ENCODE measurements at places on chromosomes 11 and 22.

DNA sequence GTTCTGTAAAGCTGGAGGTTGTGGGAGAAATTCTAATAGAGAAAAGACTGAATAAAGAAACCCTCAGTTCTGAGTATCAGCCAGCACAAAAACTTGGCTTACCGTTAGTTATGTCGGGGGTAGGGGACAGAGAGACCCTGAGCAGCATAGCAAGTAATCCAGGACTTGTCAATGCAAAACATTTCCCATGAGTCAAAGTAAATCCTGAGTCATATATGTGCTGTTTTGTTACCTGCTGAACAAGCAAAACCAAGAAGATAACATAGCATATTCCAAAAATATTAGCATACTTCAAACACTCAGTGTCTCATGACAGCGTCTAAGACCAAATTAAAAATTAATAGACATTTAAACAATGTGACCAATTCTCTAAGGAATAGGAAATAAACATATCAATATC lies 75.1 kb upstream of the LUZP2 start:
- DNase-seq, result no peak

- DNase-seq, result no peak
Measured at GRCh38 chr22:33020721-33021120, 37.5 kb downstream of the SYN3 start.

GRCh38 chr11:30474151-30474954 lies 111.8 kb downstream of the MPPED2 start:
- DNase-seq, result no peak

GRCh38 chr11:60951904-60952741 lies at the start of gene SLC15A3:
TSS of gene SLC15A3 (minus strand) at chr11:60952176. CDS start at chr11:60951551, 625 bp downstream.
- DNase-seq, result peak; percentile 85

DNA sequence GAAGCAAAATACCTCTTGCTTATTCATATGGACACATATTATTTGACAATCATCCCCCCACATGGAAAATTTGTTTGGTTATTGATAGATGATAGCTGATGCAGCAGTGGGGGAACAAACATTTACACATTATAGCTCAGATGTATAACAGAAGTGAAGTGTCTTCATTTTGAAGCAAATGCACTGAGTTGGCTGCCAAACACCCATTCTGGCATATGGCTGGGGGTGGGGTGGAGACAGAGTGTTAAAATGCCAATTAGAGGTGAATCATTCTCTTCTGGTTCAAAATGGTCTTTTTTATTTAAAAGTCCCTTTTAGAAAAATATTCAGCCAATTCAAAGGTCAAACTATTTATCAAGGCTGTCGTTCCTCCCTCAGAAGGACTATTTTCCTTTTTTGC lies 157.3 kb upstream of the TRPC6 start:
- DNase-seq, result no peak

- DNase-seq, result no peak
Measured at GRCh38 chr22:46350646-46351045, 15.1 kb downstream of the TRMU start.

- no peak for DNase-seq
Measured at GRCh38 chr11:27509908-27510307, 3.3 kb upstream of the LIN7C start.

DNA sequence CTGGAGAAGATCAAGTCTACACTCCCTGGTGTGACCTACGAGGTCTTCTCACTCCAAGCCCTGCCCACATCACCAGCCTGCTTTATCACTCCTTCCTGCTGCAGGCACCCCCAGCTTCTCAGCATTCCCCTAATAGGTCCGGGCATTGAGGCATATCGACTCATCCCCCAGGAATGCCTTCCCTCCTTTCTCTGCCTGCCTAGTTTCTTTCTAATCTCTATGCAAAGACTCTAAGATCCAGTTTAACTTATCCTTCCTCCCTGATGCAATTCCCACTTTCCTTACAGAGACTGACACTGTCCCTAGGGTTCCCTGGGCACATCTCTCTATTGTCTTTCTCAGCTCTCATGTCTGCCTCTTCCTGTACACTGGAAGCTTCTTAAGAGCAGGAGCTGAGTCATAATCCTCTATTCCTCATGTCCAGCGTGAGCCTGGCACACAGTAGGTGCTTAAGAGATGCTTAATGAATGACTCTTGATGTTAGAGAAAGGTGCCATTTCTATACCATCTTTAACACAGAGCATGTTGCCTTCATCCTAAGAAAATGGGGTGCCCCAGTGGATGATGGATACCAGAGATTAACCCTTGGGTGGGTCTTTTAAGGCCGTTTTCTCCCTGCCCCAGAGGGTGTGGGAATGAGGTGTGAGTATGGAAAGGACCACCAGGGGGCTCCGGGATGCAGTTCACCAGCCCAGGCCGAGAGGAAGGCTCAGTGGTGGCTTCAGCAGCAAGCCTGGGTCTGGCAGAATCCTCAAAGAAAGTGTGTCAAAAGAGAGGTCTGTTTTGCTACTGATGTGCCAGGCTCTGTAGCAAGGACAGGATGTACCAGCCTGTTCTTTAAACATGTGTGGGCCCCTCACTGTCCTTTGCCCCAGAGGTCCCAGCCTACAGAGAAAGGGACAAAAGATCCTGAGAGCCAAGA lies 34.7 kb downstream of the PARVA start:
- peak; percentile 90 for DNase-seq

GRCh38 chr22:22884010-22884887 lies 3.4 kb upstream of the IGLL5 start:
- DNase-seq, result peak; percentile 64

GRCh38 chr11:13030857-13031256 lies 21.7 kb downstream of the RASSF10 start:
- DNase-seq, result no peak

- DNase-seq, result peak; percentile 60
Measured at GRCh38 chr22:33785283-33785968, 134.8 kb downstream of the LARGE1 start.

DNA sequence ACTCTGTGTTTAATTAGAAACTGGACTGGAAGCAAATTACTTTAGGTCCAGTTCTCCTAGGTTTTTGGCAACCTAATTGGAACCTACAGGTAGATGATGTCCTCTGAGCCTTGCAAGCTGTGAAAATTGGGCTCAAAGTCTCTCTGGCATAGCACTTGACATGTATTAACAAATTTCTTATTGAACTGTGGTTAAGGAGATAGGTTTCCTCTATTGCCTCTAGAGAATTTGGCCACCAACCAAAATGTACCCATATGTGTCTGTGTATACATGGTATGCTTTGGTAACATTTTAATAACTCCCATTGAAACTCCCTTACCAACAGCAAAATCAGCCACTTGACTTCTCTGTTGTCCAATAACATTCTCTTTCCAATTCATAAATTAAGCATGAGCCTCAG lies at the start of gene OR4D10:
TSS of gene OR4D10 (plus strand) at position 301 of the 400 bp plus-strand sequence. CDS start 4,115 bp downstream, outside the sequence.
- no peak for DNase-seq

- peak; percentile 49 for DNase-seq
Measured at GRCh38 chr11:36156161-36156816, 132.9 kb downstream of the COMMD9 start.

DNA sequence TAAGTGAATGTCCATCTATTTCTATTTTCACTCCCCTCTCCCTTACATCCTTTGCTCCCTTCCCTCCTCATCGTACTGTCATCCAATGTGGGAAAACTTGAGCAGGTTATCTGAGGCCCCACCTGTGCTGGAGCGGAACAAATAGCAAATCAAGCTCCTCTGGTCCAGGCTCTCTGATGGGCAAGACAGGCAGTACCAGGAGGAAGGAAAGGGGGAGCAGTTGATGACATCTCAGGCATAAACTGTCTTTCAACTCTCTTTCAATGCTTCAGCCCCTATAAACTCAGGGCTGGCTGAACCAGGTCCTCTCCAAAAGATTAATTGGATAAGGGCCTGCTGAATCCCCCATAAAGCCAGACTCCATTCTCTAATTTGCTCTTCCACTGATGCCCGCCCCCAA lies 1.5 kb upstream of the CCKBR start:
- DNase-seq, result no peak

GRCh38 chr22:46023558-46023981 lies 46.6 kb upstream of the WNT7B start:
- DNase-seq, result no peak

GRCh38 chr11:116122697-116123472 lies 618.7 kb upstream of the CADM1 start:
- no peak for DNase-seq

GRCh38 chr11:105520706-105521345 lies 89.0 kb upstream of the GRIA4 start:
- DNase-seq, result no peak

GRCh38 chr11:57054817-57055216 lies 66.1 kb downstream of the OR5AK2 start:
- DNase-seq, result no peak

- no peak for DNase-seq
Measured at GRCh38 chr22:49553518-49554295, 274.0 kb downstream of the BRD1 start.

- DNase-seq, result no peak
Measured at GRCh38 chr11:44774108-44774507, 47.3 kb downstream of the TSPAN18 start.

DNA sequence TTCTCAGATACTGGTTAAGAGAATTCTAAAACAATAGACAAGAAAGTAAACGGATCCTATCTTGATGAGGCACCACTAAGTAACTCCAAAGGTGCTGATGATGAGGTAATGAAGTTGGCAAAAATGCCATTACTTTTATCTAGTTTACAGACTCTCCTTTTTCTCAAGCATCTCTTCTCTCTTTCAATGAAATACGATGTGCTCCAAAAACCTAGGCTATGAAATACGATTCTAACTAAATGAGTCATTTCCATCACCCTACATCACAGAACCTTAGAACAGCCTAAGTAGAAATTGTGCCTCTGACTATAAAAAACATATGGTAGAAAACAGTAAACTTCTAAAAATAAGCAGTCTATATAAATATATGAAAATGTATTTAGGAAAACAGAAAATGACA lies 58.9 kb upstream of the ARHGAP32 start:
- DNase-seq, result no peak

DNA sequence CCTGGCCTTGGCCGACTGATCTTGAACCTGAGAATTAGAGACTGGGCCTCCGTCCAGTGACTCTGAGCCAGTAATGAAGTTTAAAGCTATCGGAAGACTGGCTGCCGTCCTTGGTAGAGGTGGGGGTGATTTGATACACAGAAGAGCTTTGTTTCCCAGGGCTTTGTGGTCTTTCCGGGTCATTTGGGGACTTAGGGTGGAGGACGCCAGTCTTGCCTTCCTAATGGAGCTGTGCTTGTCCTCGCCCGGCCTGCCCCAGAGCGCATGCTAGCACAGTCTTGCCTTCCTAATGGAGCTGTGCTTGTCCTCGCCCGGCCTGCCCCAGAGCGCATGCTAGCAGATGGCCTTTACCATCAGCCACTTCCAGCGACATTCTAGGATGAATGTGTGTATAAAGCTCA lies 65.8 kb downstream of the ST3GAL4 start:
- no peak for DNase-seq

GRCh38 chr11:113147249-113147648 lies 167.1 kb upstream of the TTC12 start:
- DNase-seq, result no peak

DNA sequence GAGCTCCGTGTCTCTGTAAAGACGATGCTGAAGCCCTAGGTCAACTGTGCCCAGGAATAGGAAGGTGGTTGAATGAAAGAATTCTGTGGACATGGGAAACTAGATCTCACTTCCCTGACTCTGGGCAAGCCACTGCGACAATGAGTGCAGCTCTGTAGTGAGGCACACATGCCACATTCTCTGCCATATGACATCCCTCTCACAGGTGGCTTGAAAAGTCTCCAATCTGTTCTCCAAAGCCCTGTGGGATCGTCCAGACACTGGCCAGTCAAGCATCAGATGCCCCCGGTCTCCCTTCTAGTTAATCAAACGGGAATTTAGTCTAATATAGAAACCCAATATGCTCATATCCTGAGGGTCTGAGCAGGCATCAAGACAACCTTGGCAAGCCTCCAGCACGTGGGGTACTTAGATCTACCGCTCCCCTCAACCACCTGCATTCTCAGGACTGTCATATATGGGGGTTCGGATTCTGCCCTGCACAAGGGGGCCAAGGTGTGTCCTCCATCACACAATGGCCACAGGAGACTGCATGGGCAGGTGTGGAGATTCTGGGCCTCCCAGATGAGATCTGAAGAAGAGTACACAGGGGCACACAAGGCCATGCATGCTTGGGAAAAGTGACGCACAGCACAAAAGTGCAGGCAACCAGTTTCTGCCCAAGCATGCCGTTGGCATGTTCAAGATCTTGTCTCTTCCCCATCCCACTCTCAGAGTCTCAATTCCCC lies 11.9 kb downstream of the DKK3 start:
- no peak for DNase-seq

GRCh38 chr11:117770061-117770460 lies 27.0 kb downstream of the DSCAML1 start:
- no peak for DNase-seq

DNA sequence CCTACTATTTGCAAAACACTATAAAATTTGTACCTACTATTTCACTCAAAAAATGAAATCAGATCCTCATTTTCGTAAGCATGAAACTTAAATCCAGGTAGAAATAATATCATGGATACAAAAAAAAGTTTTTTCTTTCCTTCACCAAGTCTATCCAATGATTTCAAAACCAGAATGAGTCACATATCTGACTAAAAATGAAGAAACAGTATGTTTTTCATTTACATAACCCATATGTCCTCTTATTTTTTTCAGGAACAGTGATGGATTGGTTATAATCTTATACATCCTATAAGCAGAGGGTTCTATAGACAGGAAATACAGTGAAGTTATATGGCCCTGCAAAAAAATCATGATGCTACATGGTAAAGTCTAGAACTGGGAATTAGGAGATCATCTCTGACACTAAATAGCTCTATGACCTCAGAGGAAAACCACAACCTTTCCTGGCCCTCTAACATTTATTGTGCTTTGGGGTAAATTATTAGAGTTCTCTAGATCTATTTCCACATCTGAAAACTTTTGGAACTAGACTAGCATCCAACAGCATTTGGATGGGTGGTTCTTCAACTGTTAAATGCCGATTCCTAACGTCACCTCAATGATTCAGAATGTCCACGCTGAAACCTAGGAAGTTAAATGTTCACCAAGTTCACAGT lies 10.9 kb downstream of the MTMR2 start:
- DNase-seq, result no peak

GRCh38 chr11:43285826-43286225 lies 26.0 kb upstream of the API5 start:
- DNase-seq, result no peak

DNA sequence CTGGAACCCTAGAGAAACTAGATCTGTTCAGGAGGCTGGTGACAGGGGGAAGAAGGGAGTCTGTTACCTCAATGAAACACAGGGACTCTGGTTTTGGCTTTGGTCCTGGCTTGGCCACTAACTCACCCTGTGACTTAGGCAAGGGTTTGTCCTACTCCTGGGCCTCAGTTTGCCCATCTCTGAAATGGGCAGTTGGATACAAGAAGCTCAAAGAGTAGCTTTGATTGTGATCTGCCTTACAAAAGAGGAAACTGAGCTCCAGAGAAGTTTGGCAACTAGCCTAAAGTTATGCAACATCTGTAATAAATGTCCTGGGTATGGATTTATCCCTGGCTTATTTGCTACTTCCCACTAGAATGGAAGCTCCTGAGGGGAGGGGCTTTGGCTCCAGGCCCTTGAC lies 24.0 kb upstream of the LMO1 start:
- DNase-seq, result no peak

- no peak for DNase-seq
Measured at GRCh38 chr22:44207173-44207980, 26.7 kb downstream of the PARVG start.

- peak; percentile 57 for DNase-seq
Measured at GRCh38 chr11:87425943-87426342, 388.2 kb downstream of the TMEM135 start.

GRCh38 chr22:23289851-23290724 lies 109.8 kb downstream of the BCR start:
- peak; percentile 44 for DNase-seq

Measured in SJSA1 (cell line).